ENCODE measurements at places on chromosomes 2 and 18. TPM values are rescaled to one million over a fixed set of nuclear protein-coding genes. Genes with fewer than 3 reads are reported as not detected.
A peak's percentile ranks its signal among the peaks of the same experiment; 100 is the strongest.

DNA sequence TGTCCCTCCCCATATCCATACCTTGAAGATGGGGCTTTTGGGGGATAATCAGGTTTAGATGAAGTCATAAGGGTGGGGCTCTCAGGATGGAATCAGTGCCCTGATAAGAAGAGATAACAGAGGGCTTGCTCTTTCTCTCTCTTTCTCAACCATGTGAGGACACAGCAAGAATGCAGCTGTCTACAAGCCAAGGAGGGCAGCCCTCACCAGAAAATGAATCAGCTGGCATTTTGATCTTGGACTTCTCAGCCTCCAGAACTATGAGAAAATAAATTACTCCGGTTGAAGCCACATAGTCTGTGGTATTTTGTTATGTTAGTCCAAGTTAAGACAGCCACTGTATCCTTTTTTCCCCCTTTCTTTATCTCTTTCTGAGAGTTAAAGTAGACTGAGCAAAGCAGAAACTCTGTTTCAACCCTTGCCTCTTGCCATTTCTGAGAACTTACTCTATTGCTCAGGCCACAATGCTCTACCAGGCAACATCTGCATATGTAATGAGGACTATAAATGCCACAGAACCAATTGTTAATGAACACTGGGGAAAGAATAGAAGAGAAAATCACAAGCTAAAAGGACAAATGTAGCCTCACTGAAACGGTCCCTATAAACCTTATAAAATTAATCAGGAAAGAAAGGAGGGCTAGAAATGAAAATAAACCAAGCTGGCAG, 56.9 kb downstream of the SRBD1 start:
- no peak for DNase-seq

DNA sequence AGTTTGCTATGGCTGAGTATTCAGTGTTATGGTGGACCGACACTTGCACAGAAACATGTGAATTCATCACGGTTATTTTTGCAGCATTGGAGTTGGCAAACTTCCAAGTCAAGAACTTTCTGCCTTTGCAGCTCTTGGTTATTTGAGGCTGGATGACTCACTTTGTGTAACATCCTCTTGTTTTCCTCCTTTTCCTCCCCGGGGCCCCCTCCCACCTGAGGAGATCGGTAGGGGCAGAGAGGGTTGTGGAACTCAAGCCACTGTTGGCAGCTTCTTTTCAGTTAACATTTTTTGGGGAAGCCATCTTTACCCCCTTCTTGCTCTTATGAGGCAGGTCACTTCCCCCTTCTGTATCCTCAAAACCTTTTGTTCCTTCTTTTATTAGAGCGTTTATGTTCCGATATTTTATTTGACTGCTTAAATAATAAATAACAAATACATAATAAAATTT, 48.6 kb downstream of the DDX1 start:
- DNase-seq = no peak

GRCh38 chr2:171810422-171811244, 83.4 kb downstream of the SLC25A12 start:
- no peak for DNase-seq

DNA sequence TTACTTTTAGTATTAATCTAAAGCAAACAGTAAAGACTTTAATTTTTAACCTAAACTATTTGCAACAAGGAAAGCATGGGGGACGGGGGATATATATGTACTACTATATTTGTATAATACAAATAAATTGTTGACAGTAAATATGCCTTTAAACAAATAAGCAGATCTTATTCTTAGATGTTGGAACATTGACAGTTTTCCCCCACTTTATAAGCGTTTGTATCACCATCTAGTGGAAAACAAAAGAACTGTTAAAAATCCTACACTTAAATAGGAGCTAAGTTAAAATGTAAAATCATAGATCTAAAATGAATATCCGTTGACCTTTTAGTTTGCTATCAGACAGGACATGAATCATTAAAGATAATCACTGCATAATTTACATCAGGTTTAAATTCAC, 50.0 kb downstream of the RBBP8 start:
- peak; percentile 34 for DNase-seq

DNA sequence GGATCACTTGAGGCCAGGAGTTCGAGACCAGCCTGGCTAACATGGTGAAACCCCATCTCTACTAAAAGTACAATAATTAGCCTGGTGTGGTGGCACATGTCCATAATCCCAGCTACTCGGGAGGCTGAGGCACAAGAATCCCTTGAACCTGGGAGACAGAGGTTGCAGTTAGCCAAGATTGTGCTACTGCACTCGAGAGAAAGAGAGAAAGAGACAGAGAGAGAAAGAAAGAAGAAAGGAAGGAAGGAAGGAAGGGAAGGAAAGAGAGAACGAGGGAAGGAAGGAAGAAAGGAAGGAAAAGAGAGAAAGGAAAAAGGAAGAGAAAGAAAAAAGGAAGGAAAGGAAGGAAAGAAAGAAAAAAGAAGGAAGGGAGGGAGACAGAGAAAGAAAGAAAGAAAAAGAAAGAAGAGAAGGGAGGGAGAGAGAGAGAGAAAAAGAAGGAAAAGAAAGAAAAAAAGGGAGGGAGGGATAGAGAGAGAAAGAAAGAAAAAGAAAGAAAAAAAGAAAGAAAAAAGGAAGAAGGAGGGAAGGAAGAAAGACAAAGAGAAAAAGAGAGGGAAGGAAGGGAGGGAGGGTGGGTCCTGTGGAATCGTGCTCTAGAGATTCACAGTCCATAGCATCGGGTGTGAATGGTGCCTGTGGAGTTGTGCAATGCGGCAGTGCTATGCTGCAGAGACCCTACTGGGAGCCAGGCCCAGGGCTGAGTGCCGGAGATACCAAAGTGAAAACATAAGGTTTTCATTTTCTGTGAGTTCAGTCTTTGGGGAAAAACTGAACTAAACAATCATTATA, 4.6 kb upstream of the SDC1 start:
- DNase-seq = no peak

Gene NPHP1
- polyA plus RNA-seq = 0.15 TPM
